ENCODE measurements at places on chromosomes 5 and 9. TPM values are rescaled to one million over a fixed set of nuclear protein-coding genes. Genes with fewer than 3 reads are reported as not detected.

Gene RMRP
- 10,629 TPM for total RNA-seq

Gene OR1J2
- not detected for total RNA-seq

Gene AGXT2
- total RNA-seq, result not detected

Gene RIMOC1
- 17.6 TPM for total RNA-seq

Gene EGR1
- total RNA-seq, result 7.5 TPM

Gene SLC36A3
- not detected for total RNA-seq

Gene ARL10
- total RNA-seq, result 3.3 TPM

Gene YTHDC2
- total RNA-seq, result 10.2 TPM

Gene SNAPC4
- 13.3 TPM for total RNA-seq

DNA sequence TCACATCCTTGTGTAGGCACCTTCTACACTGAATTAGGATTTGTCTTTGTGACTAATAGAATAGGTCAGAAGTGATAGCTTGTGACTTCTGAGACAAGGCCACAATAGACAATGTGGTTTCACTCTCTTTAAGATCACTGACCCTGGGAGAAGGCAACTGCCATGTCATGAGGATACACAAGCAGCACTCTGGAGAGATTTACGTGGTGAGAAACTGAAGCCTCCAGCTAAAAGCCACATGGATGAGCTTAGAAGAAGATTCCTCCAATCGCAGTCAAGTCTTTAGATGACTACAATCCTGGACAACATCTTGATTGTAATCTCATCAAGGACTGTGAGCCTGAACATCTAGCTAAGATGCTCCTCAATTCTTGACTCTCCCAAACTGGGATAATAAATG lies 206.6 kb downstream of the ESM1 start:
- DNase-seq, result no peak

DNA sequence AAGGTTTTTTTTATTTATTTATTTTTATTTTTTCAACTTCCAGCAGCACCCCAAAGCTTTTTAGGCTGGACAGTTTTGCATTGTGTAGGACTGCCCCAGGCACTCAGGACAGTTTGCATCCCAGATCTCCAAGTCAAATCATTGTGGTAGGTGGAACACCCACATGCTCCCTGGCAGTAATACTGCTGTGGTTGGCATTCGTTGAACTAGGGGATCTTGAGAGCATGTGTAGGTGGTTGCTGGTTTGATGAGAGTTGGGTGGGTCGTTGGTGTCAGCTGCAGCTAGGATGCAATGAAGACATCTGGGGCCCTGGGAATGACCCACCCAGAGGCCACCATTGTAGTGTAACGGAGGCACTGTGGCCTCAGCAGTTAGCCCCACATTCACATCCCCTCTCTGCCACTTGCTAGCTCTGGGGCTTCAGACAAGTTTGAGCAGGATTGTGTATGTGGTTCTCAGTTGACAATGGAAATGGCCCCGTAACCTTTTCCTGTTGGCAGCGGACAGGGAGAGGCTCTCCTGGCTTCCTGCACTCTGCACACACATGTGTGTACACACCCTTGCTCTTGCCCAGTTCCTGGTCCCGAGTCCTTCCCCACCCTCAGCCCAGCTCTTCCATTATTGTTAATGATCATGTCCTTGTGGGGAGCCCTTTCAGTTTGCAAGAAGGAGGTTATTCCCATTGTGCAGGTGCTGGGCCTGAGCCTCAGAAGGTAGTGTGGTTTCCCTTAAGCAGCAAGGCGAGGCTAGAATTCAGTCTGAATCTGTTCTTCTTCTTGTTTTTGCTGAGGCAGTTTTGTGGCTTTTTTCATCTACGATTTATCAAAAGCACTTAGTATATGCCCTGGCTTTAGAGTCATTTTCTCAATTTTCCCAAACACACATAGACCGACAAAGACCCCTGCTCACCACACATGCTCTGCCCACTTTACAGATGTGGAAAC lies 46.5 kb downstream of the PPARGC1B start:
- DNase-seq, result no peak

DNA sequence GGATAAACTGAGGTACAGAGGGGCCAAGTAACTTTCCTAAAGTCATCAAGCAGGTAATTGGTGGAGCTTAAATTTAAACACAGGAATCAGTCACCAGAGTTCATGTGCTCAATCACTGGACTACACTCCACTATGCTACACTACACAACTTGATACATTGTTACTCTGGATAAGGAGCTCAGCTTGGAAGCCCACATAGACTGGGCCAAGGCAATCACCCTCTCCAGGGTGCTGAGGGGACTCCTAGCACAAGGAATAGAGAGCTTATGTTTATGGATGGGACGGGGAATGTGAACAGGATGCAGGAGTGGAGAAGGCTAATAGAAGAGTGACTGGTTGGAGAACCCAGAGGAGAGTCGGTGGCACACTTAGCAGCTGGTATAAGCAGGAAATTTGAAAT lies 113.5 kb upstream of the NFIB start:
- DNase-seq, result no peak

- no peak for DNase-seq
These were observed 32.2 kb downstream of the TGFBI start for GRCh38 chr5:136060963-136061362.

GRCh38 chr5:92992073-92992472 lies 588.9 kb downstream of the NR2F1-AS1 start:
- DNase-seq, result no peak

DNA sequence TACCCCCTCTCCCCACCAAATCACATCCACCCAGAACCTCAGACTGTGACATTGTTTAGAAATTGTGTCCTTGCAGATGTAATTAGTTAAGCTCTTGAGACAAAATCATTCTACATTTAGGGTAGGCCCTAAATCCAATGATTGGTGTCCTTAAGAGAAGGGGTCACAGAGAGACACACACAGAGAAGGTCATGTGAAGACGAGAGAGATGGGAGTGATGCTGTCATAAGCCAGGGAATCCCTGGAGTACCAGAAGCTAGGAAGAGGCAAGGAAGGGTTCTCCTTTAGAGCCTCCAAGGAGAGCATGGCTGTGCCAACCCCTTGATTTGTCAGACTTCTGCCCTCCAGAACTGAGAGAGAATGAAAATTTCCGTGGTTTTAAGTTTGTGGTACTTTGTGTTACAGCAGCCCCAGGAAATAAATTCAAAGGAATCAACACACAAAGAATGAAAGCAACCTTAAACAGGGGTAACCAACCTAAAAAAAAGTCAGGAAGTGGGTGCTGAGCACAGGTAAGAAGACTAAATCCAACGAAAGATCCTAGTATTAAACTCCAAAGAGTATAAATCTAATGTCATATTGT lies 33.6 kb downstream of the TIMD4 start:
- no peak for DNase-seq

- no peak for DNase-seq
These were observed 28.4 kb downstream of the MRPS27 start for GRCh38 chr5:72291601-72292000.

GRCh38 chr5:140588311-140589070 lies 23.9 kb downstream of the SLC35A4 start:
- no peak for DNase-seq
